T-helper 1 cell (primary cell): ENCODE measurements at places on chromosomes 2 and 18.

- no peak for DNase-seq
Observed at GRCh38 chr2:168915441-168916330, 14.6 kb downstream of the G6PC2 start.

GRCh38 chr2:111940333-111941196 is 42.2 kb downstream of the MERTK start:
- DNase-seq = no peak

DNA sequence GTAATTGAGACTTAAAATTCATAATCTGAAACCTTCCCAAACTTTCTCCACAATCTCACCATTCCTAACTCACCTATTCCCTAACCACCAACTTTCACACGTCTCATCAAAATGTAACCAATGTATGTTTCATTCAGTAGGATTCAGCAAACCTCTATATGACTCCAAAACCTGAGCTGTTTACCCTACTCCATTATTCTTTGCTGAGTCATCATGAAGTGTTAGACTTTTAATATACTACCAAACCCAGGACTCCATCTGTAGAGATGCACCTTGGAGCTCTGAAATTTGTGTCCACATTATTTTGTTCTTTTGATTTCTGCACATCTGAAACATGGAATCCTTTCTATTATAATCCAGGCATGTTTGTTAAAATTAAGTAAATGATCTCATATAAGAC is 727.0 kb upstream of the PIK3C3 start:
- DNase-seq = no peak

GRCh38 chr2:67848551-67849285 is 214.1 kb downstream of the C1D start:
- DNase-seq = no peak

DNA sequence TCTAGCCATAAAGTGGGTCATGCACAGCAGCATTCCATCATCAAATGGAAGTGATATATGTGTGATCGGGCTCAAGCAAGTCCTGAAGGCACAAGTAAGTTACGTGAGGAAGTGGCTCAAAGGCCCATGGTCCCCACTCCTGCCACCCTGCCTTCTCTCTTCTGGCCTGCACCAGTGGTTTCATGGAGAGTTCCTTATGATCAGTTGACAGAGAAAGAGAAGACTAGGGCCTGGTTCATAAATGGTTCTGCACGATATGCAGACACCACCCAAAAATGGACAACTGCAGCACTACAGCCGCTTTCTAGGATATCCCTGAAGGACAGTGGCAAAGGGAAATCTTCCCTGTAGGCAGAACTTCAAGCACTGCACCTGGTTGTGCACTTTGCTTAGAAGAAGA is 412.6 kb upstream of the SMIM21 start:
- DNase-seq = no peak

DNA sequence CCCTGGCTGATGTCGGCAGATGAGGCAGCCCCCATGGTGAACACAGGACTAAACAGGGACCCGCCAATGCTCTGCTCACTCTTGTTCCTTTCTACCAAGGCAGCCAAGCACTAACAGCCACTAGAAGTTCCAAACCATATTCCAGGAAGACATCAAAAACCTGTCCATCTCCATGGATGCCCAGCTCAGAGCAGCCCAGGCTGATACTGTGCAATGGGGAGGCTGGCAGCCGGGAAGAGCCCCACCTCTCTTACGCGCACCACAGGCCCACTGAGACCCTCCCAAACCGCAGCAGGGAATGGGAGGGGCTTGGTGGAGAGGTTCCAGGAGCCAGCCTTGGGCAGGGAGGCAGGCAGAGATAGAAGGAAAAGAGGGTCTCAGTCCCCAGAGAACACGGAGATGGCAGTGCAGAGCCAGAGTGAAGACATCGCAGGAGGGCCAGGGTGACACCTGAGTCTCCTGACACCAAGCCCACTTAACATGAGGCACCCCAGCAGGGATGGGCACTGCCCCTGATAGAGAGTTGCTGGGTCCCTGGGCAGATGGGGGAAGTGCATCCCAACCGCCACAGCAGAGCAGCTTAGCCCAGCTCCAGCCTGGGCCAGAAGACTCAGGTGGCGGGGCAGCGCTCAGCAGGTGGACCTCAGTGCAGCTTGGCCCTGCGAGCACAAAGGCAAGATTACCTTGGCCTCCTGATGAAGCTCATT is 3.4 kb downstream of the HS6ST1 start:
- no peak for DNase-seq

DNA sequence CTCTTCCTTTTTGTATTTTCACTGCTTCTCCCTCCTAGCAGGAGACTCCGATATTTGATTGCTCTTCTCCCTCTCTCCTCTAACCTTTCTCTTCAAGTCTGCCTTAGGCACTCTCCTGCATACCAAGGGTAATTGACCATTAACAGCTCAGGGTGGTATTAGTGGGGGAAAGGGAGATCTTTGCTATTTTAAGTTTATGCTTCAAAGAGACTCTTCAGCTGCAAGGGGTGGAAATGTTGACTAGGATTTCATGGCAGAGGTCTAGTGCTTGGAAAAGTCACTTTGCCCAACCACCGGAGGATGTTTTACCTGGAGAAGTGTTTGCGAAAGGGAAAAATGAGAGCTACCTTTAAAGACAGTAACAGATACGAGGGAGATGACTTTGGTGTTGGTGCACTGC is 453.7 kb downstream of the SLC4A3 start:
- DNase-seq = no peak

GRCh38 chr2:99933894-99934650 is 208.3 kb downstream of the AFF3 start:
- DNase-seq = no peak

- no peak for DNase-seq
Observed at GRCh38 chr2:133490411-133490980, 77.8 kb downstream of the NCKAP5 start.

DNA sequence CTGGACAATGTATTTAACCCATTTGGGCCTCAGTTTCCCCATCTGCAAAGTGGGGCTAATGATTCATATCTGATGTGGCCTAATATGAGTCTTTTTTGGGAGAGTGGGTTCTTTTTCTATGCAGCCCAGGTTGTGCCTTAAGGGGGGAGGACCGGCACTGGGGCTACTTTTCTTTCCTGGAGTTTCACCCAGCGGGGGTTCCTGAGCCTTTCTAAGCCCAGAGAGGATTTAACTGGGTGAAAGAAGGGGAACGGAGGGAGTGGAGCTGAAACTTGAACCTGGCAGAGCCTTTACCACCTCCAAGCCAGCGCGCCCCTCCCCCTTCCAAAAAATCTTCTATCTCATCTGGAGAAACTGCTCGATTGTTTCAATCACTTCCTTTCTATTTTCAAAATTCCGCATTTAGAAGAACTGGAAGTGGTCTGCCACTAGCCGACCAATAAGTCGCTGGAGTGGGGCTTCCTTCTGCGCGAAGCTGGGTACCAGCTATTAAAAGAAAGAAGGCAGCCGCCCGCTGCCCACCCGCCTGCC is 205.0 kb upstream of the SMAD2 start:
- DNase-seq = no peak

DNA sequence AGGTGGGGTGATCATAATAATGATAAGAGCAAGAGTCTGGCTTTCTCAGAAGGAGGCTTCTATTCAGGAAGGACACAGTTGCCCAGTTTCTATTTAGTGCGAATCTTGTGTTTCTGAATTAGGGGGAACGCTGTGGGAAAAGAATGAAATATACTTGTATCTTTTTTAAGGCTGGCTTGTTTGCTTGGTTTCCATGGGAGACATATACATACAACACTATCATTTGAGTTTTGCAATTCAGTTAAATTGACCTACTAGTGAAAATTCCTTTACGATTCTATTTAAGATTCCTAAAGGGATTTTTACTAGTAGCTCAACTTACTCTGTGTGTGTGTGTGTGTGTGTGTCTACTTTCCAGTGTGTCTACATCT is 24.7 kb upstream of the ANKRD62 start:
- DNase-seq = no peak

DNA sequence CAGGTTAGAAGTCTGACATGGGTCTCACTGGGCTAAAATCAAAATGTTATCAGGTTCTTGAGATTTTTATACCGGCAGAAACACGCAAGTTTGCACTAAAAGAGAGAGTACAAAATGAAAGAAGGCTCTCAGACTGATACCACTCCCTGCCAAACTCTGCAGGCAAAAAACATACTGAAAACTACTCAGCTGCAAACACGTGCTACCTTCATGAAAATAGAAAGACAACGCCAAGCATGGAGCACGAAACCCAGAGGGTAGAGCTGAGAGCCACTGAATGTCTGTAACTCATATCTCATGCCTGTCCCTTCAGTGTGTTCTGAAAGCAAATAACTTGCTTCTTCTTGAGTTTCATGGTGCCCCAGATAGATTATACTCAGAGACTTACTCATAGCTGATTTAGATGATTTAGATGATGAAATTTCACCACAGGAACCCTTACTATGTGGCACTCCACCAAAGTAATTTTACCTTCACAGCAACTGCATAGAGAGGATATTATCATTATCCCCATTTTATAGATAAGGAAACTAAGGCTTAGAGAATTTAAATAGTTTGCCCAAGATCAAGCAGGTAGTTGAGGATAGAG is 313.0 kb upstream of the SLC39A10 start:
- no peak for DNase-seq

- peak; percentile 40 for DNase-seq
Observed at GRCh38 chr2:126657148-126657635, 1.2 kb downstream of the GYPC start.

DNA sequence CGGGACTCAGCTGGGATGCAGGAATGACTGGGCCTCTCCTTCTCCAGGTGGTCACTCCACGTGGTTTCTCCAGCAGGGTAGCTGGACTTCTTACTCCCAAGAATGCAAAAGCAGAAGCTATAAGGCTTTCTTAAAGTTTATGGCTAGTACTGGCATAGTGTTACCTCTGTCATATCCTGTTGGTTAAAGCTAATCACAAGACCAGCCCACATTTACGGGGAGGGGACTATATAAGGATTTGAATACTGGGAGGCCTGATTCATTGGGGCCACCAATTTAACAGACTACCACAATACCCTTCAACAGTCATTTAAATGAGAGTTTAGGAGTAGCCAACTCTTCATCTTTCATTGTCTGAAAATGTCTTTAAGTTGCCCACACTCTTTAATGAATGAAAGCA is 94.4 kb upstream of the TSPYL6 start:
- DNase-seq = no peak

- DNase-seq = no peak
Observed at GRCh38 chr2:200469708-200470211, 40.1 kb downstream of the KCTD18 start.

DNA sequence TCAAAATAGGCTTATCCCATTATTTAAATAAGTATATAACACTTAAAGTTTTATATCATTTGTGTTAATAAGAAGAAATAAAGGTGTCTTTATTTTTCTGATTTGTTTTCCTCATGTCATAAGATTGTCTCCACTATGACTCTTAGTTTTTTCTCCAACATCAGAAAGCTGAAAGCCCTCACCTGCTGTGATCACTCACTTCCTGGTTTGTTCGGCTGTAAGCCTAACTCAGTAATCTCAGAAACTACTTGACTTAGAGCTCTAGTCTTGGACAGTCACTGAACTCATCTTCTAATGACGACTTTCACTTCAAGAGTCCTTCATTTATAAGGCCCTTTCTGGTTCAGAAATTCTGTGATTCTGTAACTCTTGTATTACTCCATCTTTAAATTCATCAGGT is 311.0 kb downstream of the ZEB2 start:
- DNase-seq = no peak

DNA sequence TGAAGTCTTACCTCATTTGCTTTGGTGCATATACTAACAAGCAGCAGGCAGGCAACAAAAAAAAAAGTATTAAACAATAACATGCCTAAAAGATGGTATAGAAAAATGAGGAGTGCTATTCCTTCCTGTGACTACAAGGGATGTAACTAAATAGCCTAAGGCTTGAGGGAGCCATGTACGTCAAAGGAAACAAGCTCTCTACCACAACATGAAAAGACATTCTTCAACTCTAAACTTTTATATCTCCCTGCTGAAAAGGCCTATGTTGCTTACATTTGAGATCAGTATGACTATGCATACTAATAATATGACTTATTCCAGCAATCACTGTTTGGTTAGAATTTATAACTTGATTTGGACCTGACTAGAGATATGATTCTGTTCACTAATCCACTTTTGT is 347.9 kb downstream of the ADCYAP1 start:
- DNase-seq = no peak

DNA sequence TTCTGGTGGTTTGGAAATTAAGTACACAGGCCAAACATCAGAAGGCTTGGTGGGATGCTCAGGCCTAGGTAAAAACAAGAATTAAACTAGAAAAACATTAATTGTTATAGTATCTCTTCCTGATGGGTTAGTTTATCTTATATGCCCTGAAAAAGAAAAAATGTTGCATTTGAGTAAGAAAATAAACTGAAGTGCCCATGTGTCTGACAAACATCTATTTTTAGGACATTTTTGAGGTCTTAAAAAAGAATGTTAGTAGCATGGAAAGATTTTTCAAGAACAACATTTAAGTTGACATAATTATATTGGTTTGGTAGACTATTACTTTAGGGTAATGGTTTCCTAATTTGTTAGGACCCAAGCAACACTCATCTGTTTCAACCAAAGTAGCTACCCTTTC is 140.1 kb upstream of the RND3 start:
- DNase-seq = no peak

DNA sequence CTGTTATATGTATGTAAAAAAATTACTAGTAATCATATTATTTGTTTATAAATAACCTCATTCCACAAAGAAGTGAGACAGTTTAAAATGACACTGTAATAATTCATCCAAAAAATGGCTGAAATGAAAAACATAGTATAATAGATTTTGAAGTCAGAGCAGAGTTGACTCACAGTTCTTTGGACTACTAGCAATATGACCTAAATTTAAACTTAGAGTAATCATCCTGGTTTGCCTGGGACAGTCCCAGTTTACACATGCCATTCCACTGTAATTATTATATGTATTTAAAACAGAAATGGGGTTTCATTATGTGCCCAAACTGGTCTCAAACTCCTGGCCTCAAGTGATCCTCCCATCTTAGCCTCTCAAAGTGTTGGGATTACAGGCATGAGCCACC is 48.3 kb downstream of the CCDC88A start:
- DNase-seq = no peak

- no peak for DNase-seq
Observed at GRCh38 chr2:237205043-237205541, 119.4 kb downstream of the COPS8 start.

DNA sequence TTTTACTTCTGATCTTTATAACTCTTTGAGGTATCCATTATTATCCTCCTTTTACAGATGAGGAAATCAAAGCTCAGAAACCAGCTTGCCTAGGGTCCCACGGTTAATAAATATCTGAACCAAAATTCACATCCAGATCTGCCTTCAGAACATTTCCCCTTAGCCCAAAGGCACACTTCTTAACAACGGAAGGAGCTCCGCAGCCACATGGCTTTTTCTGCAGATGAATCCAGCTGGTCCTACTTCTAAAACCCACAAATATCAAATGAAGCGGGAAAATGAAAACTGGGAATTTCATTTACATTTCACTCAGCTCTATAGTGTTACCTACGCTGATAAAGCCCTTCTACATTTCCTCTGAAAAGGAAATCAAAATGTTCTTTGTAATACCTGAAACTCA is 357.0 kb upstream of the ID2 start:
- DNase-seq = no peak

DNA sequence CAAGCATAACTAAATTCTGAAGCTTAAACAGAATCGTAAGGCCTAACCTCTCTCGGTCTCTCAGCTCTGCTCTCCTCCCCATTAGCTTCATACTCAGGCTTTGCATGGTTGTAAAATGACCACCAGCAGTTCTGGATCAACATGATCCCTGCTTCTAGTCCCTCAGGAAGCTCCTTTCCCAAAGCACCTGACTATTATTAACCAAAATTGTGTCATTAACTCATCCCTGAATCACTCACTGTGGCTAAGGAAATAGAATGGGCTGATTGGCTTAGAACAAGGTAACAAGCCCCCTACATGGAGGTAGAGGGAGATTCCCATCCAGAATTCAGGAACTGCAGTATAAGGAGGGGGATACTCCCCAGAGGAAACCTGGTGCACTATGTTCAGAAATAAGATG is 448.3 kb downstream of the ARHGAP15 start:
- no peak for DNase-seq
